Iris pigment epithelial cell (primary cell): ENCODE measurements at places on chromosomes 7 and 10.
A peak's percentile ranks its signal among the peaks of the same experiment; 100 is the strongest.

GRCh38 chr7:157769526-157770215, 432.9 kb downstream of the DNAJB6 start:
- no peak for DNase-seq

- no peak for DNase-seq
Observed at GRCh38 chr7:30433506-30433905, 45.1 kb downstream of the NOD1 start.

DNA sequence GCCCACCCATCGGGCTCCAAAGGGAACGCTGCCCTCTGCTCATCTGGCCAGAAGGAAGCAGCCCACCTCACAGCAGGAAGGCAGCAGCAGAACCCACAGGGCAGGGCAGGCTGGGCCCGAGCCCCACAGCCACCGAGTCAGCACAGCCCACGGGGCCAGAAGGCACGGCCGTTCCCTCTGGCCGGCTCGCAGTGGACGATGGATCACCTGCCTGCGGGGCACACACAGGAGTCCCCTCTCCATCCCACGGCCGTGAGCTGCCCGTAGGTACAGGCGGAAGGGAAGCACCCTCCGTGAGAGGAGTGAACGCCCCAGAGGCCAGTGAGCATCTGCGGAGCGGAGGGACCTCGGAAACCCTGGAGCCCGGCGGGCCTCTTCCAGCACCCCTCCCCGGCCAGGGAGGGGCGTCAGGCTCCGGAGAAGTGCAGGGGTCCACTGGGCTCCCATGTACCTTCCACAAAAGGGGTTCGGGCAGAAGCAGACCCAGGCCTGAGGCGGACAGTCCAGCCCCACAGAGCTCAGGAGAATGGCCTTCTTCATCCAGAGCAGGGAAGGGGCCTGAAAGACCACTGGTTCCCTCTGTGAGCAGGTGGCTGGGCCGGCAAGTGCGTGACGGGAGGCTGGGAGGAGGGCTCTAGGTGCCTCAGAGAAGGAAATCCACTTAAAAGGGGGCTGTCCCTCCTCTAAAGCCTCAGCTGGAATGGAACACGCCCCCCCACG, 11.7 kb downstream of the NUDT1 start:
- DNase-seq: no peak

GRCh38 chr10:3613318-3613717, 171.7 kb downstream of the KLF6 start:
- no peak for DNase-seq

DNA sequence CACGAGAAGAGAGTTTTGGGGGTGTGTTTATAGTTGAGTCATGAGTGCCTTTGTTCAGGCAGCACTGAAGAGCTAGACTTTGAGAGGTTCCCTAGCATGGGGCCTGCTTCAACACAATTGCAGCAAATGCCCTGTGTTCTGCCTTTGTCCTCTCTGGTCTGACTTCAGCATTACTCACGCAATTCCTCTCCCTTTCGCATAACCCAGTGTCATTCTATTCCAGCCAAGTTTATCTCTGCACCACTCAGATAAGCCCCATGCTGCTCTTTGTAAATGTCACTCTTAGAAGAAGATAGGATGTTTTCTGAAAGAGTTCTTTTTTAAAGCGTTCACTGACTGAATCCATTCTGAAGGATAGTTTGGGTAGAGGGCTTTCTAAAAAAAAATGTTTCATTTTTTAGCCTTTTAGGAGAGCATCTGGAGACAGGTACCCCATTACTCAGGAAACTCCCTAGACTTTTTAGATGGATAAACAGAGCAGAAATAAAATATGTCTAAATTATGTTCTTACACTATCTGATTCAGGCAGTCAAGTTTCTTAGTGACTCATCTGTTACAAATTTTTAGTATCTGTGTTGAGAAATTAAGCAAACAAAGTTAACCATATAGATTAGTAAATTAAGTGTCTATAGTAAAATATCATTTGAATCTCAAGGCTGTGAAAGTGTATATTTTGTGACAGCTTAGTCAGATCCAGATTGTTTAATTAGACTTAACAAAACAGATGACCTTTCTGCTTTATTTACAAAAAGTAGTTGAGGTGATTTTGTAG, 318.5 kb downstream of the GPR158 start:
- peak; percentile 96 for DNase-seq

DNA sequence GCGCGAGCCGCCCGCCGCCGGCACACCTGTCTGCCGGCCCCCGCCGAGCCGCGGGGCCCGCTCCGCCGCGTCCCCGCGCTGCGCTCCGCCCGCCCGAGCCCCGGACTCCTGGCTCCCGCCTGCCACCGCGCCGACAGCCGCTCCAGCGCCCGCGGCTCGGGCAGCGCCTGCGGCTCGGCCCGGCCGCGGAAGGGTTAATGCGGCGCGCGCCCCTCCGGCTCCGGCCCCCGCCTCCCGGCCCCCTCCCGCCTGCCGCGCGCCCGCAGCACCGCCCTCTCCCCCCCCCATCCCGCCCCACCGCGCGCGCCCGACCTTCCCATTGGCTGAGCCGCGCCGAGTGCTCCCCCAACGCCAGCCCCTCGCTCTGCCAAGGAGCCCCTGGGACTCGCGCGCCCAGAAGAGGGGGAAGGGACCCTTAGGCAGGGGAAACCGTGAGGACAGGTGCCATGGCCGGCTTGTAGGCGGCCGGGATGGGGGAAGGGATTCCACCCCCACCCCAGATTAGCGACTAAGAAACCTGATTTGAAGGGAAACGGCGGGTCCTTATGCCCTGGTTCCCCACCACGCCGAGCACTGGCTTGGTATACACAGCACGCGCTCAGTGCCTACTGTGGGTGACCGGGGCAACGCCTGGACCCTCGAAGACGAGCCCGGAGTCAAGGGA, at the start of gene KCNH2:
Gene KCNH2, minus strand, starts transcription at position 196 of the 664 bp plus-strand sequence. CDS start 408 bp downstream, outside the sequence.
- DNase-seq: no peak
